Epithelial cell of esophagus (primary cell): ENCODE measurements at places on chromosomes 2 and 18.

DNA sequence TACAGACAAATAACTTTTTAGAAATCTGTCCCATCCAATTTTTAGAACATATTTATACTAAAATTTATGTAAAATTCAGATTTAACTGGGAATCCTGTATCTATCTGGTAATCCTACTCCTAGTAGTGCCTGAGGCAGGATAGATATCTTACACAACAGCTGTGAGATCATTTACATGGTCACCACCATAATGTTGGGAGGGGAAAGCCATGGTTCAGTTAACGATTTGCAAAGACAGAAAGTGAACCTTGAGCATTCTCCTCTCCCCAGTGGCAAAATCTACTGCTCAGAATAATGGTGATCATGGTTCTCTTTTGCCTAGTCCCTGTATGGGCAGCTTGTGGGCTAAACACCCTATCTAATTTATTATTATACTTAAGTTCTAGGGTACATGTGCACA, 7.7 kb upstream of the TMEM247 start:
- DNase-seq: peak; percentile 30

DNA sequence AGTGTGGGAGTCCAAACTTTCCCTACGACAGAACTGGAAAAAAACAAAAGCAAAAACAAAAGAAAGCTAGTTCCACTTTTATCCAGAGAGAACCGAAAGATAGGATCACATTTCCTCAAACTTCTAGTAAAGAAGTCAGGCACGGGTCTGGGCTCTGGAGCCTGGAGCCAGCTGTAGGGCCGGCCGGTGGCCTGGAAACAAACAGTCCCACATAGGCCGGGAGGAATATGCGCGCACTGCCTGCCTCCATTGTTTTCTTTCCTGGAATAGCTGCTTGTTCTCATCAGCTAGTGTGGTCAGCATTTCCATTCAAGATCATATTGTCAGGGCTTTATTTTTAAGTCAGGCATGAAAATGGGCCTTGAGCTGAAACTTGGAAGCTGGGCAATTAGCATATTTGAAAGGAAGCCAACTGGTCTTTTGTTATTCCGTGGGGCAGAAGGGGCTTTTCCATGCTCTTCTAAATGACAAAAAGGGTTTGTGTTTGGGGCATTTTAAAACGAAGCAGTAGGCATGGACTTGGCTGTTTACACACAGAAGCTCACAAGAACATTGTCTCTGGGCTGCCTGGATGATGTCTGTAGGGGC, 58.7 kb upstream of the RFX8 start:
- DNase-seq: no peak

GRCh38 chr2:241029599-241030332, 31.3 kb downstream of the SNED1 start:
- no peak for DNase-seq

- peak; percentile 87 for DNase-seq
Measured at GRCh38 chr18:48161191-48161910, 230.9 kb upstream of the SMAD2 start.

DNA sequence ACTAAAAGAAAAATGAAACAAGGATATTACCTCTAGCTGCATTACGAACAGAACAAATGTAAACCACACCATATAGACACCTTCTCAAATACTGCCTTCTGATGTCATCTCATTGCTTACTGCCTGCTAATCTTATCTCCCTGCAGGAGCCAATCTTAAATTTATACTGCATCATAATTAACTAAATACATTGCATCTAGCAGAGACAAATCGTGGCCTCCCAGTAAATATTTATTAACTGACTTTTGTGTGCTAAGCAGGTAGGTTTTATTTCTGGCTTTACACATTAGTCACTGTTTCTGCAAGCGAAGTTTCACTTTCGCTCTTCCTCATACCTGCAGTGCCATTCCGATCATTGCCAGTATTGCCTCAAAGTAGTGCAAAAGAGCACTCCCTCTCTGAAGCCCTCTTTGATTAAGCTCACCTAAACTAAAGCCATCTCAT, 67.5 kb downstream of the SPATS2L start:
- peak; percentile 36 for DNase-seq

- no peak for DNase-seq
Measured at GRCh38 chr2:165450156-165450555, 19.3 kb upstream of the CSRNP3 start.

DNA sequence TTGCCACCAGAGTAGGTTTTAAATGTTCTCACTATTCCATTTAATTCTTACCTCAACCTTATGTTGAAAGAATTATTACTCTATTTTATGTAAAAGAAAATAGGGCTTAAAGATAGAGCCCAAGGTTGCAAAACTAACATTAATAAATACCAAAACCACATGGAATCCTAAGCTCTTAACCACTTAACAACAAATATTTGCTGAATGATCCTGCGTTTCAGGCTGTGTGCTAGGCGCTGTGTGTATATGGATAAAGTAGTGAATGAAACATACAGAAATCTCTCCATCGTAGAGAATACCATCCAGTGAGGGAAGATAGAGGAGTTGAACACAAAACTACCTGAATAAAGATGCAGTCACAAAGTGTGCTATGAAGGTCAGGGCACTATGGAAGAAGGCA, 485.1 kb downstream of the THSD7B start:
- no peak for DNase-seq

DNA sequence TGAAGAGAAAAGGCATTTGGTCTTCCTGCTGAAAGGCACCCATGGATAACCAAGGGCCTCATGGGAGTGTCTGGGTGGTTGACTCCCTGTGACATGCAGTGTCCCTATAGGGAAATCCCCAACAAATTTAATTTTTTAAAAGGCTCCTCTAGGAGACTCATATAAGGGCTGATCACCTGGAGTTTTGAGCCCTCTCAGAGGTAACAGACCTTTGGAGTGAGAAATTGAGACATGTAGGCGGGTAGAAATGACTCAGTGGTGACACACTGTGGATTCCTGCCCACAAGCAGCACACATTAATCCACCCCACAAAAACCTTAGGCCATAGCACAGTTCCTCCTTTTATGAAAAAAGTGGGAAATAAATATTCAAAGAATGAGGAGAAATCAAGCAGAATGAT, 557.0 kb upstream of the CNTNAP5 start:
- peak; percentile 74 for DNase-seq

DNA sequence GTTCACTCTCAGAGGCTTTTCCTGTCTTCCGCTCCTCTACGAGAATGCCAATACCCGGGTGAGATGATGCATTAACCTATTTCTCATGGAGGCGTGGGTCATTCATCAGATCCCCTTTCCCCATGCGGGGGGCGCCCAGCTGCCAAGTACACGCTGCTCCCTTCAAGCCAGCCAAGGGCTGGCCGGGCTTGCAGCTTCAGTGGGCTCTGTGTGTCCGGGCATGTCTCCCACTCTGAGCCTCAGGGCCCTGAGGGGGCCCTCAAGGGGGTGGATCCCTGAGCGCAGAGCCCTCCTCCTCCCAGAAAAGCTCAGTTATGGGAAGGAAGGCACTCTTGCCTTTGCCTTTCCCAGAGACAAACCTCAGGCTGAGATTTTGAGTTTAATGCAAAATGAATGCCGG, 431.8 kb upstream of the MYT1L start:
- DNase-seq: peak; percentile 24

GRCh38 chr2:240453461-240454105, 18.1 kb downstream of the GPC1 start:
- DNase-seq: no peak

DNA sequence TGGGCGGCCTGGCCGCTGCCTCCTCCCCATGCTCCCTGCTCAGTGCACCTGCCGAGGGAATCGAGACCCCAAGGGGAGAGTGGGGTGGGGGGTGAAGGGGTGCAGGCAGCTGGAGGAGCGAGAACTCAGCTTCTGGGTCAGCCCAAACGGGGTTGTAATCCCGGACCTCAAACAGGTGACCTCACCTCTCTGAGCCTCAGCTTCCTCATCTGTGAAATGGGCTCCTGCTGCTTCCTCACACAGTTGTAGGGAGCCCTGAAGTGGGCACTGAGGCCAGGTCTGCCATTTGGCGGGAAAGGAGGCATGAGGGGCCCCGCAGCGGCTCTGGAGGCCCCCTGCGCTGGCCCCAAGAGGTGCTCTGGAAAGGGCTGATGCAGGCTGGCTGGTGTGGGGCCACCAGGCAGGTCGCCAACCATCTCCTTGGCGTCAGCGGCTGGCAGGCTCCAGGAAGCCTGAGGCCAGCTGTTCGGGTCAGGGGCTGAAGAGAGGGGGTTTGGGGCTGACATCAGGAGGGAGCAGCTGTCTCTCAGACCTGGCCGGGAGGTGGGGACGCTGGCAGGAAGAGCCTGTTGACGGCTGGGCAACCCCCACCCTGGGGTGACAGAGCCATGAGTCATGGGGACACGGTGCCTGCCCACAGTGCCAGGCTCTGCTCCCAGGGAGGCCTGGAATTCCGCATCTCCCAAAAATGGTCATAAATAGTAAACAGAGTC, 4.9 kb downstream of the KLHL30 start:
- peak; percentile 83 for DNase-seq

- DNase-seq: no peak
Measured at GRCh38 chr2:97735161-97735561, 21.8 kb downstream of the ZAP70 start.

- DNase-seq: no peak
Measured at GRCh38 chr2:207682557-207682956, 28.9 kb upstream of the CCNYL1 start.

DNA sequence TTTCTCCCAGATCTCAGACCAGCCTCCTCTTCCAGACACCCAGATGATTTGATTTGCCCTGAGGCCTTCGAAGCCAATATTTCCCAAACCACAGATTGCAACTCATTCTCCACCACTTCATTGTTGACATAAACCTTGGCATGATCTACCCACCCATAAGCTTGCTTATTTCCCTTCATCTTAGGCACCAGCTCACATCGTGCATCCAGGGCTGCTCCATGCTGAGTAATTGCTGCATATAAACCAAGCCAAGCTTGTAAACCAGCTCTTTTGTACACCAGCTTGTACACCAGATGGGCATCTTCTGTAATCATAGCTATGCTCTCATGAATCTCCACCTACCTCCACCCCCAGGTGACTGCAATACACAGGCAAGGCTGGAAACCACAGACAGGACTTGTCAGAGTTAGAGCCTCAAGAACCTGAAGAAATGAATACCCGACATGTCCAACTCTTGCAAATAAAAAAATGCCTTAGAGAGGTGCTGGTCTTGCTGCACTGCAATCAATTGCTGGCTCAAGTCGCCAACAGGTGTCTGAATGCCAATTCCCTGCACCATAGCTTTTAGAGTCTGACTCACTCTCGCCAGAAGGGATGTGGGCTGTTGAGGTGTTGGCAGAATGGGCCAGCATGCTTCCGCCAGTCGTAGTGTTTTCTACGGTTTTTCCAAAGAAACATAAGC, 31.5 kb downstream of the TRABD2A start:
- DNase-seq: peak; percentile 56

- no peak for DNase-seq
Measured at GRCh38 chr2:112648081-112648480, 2.3 kb downstream of the SLC20A1 start.

DNA sequence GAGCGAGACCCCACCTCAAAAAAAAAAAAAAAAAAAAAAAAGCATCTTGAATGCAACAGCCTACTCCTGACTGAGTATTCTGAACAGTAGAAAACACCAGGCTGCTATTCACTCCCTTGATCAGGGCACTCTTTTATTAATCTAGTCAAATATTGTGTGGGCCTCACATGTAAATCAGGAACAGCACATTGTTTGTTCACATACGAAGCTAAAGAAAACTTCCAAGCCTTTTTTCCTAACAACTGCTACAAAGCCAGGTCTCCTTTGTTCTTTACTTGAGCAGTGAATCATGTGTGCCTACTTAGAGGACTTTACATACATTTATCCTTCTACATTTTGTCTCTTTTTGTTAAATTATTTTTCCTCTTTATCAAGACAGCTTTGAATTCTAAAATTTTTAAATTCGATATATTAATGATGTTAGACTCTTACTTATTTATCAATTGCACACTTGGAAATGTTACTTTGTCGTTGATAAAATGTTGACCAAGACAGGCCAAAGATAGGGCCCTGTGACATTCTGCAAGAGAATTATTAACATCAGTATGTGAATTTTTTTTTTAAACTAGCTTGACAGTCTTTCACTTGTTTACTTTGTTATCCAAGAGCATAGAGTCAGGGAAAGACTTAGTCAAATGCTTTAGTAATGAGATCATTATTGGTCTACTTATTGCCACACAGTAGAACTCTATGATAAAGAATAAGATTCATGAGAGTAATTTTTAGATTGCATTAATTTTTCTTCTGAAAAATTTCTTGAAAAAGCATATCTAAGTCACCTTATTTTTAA, 13.2 kb downstream of the SPATS2L start:
- peak; percentile 74 for DNase-seq

DNA sequence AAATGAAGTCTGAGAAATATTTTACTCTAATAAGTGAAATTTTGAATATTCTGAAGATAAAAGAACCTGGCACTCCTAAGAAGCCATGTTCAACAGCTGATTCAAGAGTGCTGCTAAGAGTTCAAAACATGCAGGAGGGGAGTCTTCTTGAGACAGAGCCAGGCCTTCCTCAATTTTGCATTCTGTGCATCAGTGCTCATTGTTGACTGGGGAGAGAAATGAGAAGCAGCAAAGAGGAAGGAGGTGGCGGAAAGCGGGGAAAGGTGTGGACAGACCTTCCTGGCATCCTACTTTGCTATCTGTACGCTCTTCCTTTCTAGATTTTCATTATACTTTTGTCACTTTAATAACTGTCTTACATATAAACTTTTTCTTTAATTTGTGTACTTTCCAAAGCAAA, 29.7 kb upstream of the TXNDC2 start:
- no peak for DNase-seq

DNA sequence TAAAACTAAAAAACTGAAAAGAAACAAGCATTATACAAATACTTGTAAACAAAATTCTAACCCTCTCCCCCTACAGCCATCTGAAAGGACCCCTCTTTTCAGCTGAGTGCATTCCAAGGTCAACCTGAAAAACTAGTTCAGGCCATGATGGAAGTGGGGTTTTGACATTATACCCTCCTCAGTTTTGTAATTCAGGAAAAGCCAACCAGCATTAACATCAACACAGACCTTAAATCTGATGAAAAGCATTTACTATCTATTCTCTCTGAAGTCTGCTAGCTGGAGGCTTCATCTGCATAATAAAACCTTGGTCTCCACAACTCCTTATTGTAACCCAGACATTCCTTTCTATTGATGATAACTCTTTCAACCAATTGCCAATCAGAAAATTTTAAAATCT, 302.2 kb downstream of the CNTNAP5 start:
- no peak for DNase-seq

DNA sequence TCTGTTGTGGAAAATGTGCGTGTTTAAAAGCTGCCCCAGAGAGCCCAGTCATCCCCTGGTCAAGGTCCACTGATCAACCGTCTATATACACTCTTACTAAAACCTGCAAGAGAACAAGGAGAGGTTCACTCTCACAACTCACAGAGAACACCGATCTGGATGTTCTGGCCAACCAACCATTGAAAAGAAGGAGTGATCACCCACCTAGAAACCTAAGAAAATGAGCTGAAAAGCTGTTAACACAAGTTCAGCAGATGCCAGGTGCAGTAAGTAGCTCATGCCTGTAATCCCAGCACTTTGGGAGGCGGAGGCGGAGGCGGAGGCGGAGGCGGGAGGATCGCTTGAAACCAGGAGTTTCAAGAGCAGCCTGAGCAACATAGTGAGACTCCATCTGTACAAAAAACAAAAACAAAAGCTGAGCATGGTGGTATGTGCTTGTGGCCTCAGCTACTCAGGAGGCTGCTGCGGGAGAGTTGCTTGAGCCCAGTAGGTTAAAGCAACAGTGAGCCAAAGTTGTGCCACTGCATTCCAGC, 14.5 kb downstream of the ATG16L1 start:
- no peak for DNase-seq

- no peak for DNase-seq
Measured at GRCh38 chr2:15311201-15311907, 249.8 kb downstream of the NBAS start.
